ENCODE measurements at places on chromosomes 2 and 18.
A peak's percentile ranks its signal among the peaks of the same experiment; 100 is the strongest.

DNA sequence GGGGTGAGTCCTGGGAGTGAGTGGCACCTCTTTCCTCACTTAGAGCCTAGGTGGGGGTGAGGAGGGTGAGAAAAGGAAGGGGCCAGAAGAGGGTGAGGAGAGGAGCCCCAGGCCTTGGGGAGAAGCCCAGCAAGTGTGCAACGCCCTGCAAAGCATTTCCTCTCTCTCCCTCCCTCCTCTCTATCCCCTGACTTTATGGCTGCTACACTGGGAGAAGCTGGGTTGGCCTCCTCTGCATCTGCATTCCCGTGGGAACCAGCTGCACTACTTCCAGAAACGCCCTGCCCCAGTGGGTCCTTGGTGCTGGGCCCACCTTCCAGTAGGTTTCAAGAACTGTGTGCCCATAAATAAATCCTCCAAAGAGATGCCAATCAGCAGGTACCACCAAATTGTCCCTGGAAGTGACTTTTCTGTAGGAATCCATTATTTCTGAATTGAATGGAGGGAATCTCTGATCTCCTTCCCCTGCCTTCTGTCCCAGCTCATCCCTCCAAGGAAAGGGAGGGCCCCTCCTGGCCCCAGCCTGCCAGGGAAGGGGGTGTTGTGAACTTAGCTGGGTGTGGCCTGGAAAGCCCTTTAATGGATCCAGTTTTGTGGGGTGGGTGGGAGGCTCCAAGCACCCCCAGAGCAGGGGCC, 95.7 kb upstream of the BOD1L2 start:
- no peak for DNase-seq

DNA sequence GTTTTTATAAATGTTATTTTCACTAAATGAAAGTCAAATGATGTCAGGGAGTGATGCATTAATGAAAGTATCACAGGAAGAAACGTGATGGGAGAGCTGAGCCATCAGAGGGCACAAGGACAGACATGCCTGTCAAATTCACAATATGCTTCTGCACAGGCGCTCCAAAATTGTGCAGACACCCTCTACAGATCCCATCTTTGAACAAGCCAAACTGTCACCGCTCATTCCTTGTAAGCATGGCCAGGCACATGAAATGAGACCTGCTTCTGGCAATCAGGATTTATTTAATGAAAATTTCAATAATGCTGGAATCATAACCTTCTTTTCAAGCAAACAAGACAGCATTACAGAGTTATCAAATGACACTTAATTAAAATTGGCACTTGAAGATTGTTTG, 20.4 kb upstream of the FSHR start:
- DNase-seq: no peak

DNA sequence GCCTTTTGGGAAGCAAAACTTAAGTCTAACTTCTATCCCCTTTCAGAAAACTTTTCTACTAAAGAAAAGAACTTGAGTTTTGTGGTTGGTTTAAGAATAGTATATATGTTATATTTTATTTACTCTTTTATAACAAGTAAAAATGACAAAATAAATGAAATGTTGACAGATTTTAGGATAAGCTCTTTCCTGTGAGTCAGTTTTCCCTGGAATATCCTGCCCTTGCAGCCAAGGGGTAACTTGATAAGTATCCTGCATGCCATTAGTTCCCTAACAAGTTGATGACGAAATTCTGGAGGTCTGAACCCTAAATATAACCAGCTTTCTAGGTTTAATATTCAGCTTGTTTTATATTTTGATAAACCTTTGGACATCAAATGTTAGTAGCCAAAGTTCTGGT, 7.3 kb upstream of the HTR2B start:
- no peak for DNase-seq

- DNase-seq: no peak
These were observed 46.3 kb downstream of the MEX3C start for GRCh38 chr18:51151185-51151567.

DNA sequence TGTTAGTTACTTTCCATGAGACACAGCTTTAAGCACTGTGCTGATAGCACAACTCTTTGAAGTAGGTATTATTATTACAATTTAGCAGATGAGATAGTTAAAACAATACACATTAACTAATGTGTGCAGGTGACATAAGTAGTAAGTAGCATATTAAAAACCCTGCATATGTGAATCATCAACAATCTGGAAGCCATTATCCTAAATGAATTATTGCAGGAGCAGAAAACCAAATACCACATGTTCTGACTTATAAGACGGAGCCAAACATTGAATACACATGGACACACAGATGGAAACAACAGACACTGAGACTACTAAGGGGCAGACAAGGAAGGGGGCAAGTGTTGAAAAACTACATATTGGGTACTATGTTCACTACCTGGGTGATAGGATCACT, 300.3 kb upstream of the GULP1 start:
- DNase-seq: no peak

GRCh38 chr2:39091543-39091942, 29.3 kb downstream of the SOS1 start:
- DNase-seq: no peak

- DNase-seq: no peak
These were observed 83.6 kb downstream of the VRK2 start for GRCh38 chr2:58130238-58130637.

GRCh38 chr18:79328887-79329286, 66.8 kb upstream of the NFATC1 start:
- DNase-seq: no peak

- peak; percentile 11 for DNase-seq
These were observed 513.4 kb downstream of the TNS1 start for GRCh38 chr2:217489145-217489960.

GRCh38 chr18:39751161-39751560, 2185.6 kb upstream of the CELF4 start:
- no peak for DNase-seq

GRCh38 chr2:16406496-16407289, 258.9 kb downstream of the CYRIA start:
- DNase-seq: no peak

GRCh38 chr2:13046557-13047165, 329.9 kb downstream of the TRIB2 start:
- peak; percentile 43 for DNase-seq

DNA sequence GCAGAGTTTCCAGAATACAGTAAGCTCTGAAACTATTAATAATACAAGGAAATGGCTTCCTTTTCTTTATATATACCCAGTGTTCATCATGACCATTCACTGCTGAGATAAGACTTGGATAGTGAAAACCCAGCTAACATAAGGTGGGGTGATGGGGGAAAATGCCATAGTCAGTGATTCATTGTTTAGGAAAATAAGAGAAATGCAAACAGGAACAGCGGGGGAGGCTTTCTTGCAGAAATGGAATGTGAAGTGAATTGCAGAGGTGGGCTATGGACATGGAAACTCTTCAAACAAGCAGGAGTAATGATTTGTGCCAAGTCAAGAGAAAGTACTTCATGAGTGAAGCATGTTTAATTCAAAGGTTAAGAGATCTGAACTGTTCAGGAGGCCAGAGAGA, 519.4 kb downstream of the TDRD15 start:
- no peak for DNase-seq

- DNase-seq: no peak
These were observed 14.2 kb downstream of the PLEK start for GRCh38 chr2:68379184-68379708.

DNA sequence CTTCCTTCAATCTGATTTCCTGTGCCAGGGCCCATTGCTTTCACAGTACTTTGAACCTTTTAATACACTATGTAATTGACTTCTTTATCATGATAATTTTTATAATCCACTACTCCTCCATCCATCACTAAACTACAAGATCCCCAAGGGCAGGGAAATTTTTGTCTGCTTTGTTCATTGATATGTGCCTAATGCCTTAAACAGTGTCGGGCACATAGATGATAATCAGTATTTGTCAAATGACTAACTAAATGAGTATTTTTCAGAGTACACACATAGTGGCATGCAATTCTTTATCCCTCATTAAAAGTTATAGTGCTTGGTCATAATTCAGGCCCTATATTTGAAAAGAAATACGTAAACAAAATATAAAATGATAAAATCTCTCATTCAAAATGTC, 5.3 kb upstream of the STAMBP start:
- no peak for DNase-seq

DNA sequence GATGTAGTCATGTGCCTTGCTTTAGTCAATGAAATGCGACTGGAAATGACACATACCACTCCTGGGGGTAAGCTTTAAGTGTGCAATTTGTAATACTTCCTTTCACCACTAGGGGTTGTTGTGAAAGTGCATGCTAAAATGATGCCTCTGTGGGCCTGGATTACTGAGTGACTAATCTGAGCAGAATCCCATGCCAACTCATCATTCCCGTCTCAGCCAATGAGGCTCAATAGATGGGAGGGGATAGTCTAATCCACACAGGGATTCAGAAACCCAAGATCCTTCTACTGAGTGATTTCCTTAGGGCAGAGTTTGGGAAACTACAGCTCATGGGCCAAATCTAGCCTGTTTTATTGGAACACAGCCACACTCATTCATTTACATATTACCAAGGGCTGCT, 54.0 kb downstream of the HRH4 start:
- no peak for DNase-seq

GRCh38 chr18:79058007-79058406, 11.2 kb upstream of the ATP9B start:
- DNase-seq: no peak

DNA sequence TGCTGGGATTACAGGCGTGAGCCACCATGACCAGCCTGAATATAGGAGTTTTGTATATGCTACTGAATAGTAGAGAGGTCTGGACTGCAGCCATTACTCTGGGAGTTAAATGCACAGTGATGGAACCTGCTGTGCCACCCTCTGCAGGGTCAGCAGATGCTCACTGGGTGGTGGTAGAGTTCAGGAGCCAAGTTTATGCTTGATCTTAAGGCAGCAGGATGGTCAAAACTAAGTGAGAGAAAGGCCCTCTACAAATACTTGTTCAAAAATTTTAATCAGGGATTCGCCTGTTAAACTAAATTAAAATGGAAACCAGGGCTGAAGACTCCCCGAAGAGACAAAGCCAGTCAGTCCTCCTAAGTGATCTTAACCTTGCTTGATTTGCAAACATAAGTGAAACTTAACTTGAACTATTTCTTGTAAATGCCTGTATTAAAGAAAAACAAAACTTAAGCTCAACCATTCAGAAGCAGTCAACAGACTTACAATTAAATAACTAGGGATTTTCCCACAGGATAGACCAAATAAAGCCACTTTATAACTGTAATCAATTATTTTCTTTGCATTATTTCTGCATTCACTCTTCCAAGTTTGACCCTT, 4.2 kb upstream of the WDFY1 start:
- no peak for DNase-seq

GRCh38 chr2:24973812-24974211, 2.1 kb upstream of the DNAJC27 start:
- no peak for DNase-seq

GRCh38 chr2:239488125-239488524, 87.3 kb upstream of the HDAC4 start:
- DNase-seq: no peak

DNA sequence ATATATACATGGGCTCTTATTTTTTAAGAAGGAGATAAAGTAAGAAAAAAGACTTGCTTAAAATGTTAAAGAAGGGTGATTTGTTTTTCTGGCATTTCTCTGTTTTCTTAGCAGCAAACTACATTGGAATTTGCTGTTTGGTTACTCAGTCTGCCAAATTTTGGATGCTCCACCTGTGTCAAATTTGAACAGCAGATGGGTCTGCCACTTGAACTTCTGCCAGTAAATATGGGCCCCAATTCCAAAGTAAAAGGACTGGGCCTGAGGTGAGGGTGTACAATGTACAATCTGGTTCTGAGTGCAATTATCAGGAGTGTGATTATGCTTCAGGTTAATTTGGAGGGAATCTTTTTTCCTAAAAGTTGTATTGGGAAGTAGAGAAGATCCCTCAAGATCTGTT, 794.5 kb downstream of the DSC3 start:
- no peak for DNase-seq

GRCh38 chr2:185179743-185180142, 558.9 kb upstream of the FSIP2 start:
- DNase-seq: peak; percentile 16

DNA sequence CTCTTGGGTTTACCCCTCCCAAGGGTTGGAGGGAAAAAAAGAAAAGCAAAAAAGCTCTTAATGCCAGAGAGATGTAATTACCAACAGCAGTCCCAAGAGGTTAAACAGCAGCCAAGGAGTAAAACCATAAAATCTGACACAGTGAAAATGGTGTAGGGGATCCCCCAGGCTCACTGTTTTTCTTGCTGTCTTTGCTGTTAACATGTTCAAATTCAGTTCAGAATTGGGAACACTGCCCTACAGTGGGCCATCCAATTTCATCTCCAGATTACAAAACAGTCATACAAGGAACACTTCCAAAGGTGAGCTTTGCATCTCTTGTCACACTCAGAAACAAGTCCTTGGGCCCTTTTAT, 54.5 kb downstream of the PLEKHM3 start:
- DNase-seq: no peak

- DNase-seq: no peak
These were observed 157.5 kb downstream of the TNS1 start for GRCh38 chr2:217845301-217845700.

- DNase-seq: no peak
These were observed 361.8 kb downstream of the RND3 start for GRCh38 chr2:150125708-150126107.

DNA sequence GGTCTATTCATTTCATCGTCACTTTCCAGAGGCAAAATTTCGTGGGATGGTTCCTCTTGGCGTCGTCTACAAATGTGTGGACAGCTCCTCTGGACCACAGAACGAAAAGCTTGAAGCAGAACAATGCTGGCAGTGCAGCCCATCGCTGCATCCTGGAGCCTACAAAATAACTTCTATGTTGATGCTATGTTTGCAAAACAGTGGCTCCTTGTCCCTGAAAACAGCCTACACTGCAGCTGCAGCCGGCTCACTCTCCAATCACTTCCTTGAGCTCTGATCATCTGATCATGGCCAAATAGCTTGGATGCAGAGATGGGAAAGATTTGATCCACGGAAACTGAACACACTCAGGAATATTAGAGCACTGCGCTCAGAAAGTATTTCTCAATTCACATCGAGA, 60.0 kb downstream of the DOCK10 start:
- peak; percentile 57 for DNase-seq

GRCh38 chr2:213010106-213010779, 141.2 kb downstream of the IKZF2 start:
- DNase-seq: no peak

- no peak for DNase-seq
These were observed 295.0 kb upstream of the KCNH7 start for GRCh38 chr2:163133602-163134001.

DNA sequence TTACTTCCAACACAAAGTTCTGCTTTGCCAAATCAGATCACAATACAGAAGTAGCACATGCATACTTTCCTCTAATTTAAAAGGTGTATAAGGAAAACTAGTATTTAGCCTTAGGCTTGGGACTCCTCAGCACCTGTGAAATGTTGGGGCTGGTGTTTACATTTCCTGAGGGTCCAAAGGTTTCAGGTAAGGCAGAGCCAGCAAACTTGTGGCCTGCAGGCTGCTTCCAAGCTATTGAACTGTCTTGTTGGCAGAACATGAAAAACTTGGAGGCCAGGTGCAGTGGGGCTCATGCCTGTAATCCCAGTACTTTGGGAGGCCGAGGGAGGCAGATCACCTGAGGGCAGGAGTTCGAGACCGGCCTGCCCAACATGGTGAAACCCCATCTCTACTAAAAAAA, 26.5 kb upstream of the GPR39 start:
- DNase-seq: no peak

- no peak for DNase-seq
These were observed 18.4 kb downstream of the VPS54 start for GRCh38 chr2:64000630-64001381.
